ENCODE measurements at places on chromosomes 1 and 21.

GRCh38 chr1:170910273-170910672 is 25.1 kb upstream of the MROH9 start:
- no peak for DNase-seq

DNA sequence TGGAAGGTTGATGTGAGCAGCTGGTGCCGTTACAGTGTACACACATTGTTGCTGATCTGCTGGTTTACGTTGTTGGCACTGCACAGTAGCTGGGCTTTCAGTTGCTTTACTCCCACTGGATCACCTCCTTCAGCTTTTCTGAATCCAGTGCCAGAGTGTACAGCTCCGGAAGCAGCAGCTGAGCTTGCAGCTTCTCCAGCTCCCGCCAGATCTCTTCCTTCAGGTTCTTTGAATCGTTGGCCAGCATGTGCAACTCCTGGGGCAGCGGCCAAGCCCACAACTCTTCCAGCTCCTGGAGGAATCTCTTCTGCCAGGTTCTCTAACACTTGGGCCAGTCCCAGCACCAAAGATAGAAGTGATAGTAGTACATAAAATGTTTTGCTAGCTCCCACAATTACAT is 149.7 kb upstream of the RRP15 start:
- no peak for DNase-seq

GRCh38 chr1:183674339-183674738 is 21.2 kb upstream of the APOBEC4 start:
- DNase-seq, result no peak

- no peak for DNase-seq
Observed at GRCh38 chr21:37886120-37886519, 30.1 kb downstream of the KCNJ6 start.

All from globus pallidus (tissue), 1 donor.